ENCODE measurements at places on chromosomes 4 and X.

GRCh38 chr4:14726877-14727361 lies 275.4 kb upstream of the CPEB2 start:
- DNase-seq: no peak

GRCh38 chr4:182678590-182678989 lies 238.6 kb downstream of the DCTD start:
- DNase-seq: no peak

DNA sequence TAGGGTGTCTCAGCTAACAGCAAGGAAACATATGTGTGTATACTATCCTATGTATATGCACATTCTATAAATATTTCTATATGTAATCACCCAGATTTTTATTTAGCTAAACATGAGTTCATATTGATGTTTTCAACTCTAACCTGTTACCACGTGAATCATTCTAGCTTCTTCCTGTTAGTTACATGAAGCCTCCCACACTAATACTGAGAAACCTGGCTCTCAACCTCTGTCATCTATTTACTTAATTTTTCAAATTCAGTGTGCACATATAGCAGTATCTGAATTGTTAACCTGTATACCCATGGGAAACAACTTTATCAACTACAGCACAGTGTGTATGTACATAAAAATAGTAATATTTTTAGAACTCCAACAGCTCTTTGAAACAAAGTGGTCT lies 57.3 kb downstream of the KLF8 start:
- no peak for DNase-seq

DNA sequence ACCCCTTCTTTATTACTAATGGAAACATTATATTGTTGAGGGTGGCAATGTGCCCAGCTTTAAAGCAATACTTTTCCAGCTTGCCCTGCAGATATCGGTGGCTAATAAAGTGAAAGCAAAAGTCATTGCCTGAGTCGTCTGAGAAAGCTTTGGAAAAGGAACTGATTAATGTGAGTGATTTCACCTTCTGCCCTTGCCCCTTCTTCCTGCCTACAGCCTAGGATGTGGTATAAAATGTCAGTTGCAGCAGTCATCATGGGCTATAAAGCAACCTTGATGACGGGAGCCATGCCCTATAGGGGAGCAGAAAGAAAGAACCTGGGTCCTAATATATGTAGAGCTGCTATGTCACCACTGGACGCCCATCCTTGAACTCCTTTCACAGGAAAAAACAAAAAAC lies 132.4 kb upstream of the USP9X start:
- peak; percentile 3 for DNase-seq

GRCh38 chr4:2280531-2281300 lies 18.8 kb upstream of the MXD4 start:
- DNase-seq: no peak

- DNase-seq: no peak
Measured at GRCh38 chr4:129929052-129929451, 833.1 kb downstream of the C4orf33 start.

DNA sequence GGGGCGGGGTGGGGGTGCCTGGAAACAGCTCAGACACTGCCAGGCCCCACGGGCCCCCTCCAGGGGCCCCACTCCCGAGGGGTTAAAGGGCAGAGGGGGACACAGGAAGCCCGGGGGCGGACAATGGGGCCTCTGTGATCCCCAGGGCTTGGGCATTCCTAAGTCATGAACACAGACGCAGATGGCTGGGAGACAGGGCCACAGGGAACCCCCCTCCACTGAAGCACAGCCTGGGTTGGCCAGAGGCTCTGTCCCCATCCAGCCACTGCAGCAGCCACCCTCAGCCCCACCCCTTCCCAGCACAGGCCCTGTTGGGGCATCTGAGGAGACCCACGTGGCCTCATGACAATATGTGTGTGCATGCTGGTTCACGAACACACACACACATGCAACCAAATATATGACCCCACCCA lies 3.9 kb downstream of the L1CAM start:
- DNase-seq: no peak
